ENCODE measurements at places on chromosomes 16 and 17.

- peak; percentile 60 for DNase-seq
These were observed 13.7 kb downstream of the RARA start for GRCh38 chr17:40322358-40323315.

DNA sequence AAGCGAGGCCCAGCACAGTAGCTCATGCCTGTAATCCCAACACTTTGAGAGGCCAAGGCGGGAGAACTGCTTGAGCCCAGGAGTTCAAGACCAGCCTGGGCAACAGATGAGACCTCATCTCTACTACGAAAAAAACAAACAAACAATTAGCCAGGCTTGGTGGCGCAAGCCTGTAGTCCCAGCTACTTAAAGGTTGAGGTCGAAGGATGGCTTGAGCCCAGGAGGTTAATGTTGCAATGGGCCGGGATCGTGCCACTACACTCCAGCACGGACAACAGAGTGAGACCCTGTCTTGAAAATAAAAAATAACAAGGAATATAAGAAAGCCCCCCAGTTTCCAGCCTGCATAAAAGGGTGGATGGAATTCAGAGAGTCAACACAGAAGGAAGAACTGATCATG is 40.3 kb downstream of the ARHGAP17 start:
- DNase-seq: no peak

GRCh38 chr17:72193391-72194106 is 72.7 kb downstream of the SOX9 start:
- no peak for DNase-seq

DNA sequence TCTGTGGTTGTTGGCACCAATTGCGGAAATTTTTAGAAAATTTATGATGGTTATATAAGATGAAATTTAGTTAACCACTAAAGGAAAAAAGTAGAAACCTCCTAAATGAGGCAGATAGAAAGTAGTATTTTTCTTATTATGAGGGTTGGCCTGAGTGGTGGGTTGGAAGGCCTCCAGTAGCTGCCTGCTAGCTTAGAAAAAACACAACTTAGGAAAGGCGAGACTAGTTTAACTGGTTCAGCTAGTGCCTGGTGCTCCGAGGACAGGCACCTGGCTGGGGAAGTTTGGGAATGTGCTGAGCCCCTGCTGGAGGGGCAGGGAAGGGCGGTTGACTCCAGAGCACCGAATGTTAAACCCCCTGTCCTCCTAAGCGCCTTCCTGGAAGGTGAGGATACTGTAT is 19.9 kb downstream of the LDHD start:
- DNase-seq: no peak

DNA sequence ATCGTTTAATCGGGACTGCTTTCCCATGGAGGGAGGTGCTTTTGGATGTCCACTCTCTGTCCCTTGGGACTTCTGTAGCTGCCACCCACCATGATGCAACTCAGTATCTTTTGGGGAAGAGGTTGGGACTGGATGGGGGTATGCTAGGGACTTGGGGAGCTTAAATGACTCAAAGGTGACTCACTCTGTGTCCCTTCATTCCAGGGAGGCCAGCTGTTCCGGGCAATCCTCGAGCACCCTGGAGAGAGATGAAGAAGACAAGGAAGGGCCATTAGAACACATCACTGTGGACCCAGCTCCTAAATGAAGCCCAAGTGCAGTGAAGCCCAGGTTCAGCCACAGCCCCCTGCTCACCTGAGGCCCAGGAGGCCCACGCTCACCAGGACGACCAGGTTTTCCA is 4.6 kb downstream of the COL1A1 start:
- no peak for DNase-seq

Data from activated CD4-positive, alpha-beta T cell treated with anti-CD3 and anti-CD28 coated beads, Interleukin-2, amount 50 U/mL, for 24 hours (primary cell).